SW 1271 (cell line): ENCODE measurements at places on chromosomes 16 and 17.

- peak; percentile 42 for DNase-seq
Measured at GRCh38 chr17:27756467-27757371, 43.6 kb downstream of the NOS2 start.

DNA sequence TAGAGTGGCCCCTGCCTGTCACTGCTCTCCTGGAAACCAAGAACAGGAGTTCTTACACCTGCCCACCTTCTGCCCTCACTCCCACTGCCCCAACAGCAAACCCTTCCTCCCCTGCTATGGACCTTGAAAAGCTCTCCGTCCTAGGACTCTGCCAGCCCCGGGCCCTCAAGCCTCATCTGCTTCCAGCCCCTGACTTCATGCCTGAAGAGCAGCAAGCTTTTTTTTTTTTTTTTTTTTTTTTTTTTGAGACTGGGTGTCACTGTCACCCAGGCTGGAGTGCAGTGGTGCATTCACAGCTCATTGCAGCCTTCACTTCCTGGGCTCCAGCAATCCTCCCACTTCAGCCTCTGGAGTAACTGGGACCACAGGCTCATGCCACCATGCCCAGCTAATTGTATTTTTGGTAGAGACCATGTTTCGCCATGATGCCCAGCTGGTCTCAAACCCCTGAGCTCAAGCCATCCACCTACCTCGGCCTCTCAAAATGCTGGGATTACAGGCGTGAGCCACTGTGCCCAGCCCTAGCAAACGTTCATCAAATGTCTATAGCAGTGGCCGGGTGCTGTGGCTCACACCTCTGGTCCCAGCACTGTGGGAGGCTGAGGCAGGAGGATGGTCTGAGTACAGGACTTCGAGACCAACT, 16.9 kb downstream of the CARHSP1 start:
- DNase-seq = no peak

- no peak for DNase-seq
Measured at GRCh38 chr16:17194190-17194780, 276.5 kb downstream of the XYLT1 start.

DNA sequence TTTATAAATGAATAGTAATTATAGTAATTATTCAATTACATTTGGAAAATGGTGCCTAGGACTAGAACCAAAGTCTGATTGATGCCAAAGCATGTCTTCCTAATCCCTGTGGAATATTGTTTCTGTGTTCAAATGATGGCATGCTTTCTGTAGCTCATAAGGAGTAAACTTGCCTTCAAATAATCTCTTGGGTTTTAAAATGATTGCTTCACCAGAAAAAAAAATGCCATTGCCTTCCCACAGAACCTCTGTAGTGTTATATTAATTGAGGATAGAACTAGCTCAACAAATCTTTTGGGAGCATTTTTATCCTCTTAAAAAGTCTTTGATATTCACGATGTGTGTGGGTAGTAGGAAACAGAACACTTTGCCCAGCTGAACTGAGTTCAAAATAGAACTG, 7.7 kb upstream of the TMEM100 start:
- no peak for DNase-seq

DNA sequence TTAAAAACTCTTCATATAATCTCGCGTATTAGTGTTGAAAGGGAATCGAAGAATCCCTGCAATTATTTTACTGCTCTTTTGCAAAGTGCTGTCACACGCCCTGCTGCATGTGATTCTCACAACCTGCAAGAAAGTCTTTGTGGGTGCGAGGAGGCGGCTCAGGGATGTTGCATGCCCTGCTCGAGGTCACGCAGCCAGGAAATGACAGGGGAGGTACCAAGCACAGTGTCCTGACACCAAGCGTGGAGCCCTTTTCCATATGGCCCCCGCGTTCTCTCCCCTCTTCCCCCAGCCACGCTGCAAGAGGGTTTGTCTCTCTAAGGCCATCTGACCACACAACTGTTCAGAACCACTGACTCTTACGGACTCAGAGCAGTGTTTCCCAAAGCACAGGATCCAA, 37.6 kb downstream of the OR3A1 start:
- DNase-seq = no peak

DNA sequence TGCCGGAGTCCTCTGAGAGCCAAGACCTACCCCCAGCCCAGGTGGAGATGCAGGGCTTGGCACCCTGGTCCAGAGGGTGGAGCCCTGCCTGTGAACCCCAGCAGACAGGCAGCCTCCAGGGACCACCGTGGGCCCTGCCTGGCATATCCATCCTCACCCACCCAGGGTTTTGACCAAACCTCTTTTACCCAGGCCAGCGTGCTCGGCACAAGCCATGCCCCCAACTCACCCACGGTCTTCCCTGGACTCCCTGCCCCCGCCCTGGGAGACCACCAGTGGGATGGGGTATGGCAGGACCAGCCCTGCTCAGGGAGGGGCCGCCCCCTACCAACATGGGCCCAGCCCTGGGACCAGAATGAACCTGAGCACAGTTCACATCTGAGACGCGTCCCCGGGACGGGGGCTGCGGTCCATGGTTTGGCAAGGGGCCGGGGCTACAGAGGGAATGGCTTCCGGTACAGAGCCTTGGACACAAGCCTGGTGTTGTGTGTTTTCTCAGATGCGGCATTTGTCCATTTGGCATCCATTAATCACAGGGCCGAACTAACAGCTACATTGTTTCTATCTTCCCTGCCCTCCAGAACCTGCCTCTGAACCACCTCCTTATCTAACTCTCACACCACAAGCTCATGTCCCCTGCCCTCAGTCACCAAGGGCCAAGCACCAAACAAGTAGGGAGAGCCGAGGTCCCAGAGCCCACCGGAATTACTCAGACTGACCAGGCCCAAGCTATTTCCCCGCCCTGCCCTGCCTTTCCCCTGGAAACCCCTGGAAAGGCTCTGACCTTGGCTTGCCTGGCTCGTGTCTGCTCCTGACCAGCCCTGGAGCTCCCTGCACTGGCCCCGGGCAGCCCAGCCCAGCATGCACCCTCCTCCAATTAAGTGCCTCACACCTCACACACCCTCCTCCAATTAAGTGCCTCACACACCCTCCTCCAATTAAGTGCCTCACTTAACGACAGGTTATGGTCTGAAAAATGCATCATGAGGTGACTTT, 14.1 kb downstream of the HS3ST6 start:
- DNase-seq = no peak
